Posterior vena cava (tissue), 2 donors: ENCODE measurements at places on chromosomes 3 and 15.

DNA sequence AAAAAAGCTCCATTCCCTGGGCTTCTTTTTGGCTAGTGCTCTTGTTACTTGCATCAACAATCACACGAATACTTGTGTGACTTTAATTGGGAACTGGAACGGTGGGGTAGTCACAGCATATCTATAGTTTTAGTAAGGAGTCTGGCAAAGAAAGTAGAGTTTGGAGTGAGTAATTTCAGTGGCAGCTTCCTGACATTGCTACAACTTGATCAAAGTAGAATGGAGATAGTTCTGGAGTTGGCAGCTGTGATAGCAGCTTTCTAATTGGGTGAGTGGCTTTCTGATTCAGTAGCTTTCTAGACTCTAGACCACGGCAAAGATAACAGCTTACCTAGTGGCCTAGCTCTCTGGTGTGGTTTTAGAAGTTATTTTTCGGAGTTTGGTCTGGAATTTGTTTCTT, 475.0 kb downstream of the TUSC7 start:
- DNase-seq, result no peak

DNA sequence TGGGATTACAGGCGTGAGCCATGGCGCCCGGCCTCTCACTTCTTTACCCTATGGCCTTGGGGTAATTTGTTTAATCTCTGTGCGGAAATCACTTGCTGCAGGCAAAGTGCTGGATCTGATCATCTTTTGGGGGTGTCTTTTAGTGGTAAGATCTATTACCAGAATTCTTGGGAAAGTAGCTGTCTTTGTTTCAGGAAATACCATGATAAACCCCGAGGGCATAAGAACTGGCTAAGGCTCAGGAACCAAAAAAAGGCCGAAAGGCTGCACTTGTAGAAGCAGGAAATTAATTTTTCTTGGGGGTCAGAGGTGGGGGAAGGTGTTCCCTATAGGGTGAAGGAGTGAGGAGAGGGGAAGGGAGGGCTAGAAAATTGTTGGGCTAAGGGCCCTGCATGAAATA, 22.7 kb upstream of the IGF2BP2 start:
- no peak for DNase-seq

DNA sequence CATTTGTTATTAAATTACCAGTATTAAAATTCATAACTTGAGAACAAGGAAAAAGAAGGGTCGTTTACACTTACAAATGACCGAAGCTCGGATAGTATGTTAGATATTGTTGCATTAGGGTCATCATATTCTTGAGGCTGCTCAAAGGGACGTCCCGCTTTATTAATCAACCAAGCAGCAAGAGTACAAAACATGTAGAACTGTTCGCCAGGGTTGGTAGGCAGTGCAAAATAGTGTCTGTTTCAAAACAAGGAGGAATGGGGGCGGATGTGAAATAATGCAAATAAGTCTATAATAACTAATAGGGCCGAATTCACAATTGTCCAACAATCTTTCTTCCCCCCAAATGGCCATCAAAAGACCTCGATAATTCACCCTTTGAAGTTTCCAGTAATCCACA, 2.9 kb downstream of the IFT57 start:
- DNase-seq, result no peak

DNA sequence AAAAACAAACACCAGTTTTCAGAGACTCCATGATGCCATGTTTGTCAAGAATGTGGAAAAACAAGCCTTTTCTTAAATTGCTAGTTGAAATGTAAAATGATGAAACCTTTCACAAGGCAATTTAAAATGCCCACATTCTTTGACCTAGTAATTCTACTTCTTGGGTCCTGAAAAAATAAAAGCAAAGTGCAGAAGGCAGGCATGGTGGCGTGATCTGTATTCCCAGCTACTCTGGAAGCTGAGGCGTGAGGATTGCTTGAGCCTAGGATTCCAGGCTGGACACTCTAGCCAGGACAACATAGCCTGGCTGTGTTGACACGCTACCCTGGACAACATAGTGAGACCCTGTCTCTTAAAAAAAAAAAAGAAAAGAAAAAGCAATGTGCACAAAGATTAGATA, 4.3 kb upstream of the MORF4L1 start:
- peak; percentile 46 for DNase-seq
